MCF 10A (cell line): ENCODE measurements at places on chromosomes 3 and 15. TPM values are rescaled to one million over a fixed set of nuclear protein-coding genes. Genes with fewer than 3 reads are reported as not detected.

GRCh38 chr3:108862865-108863798 lies 40.5 kb downstream of the TRAT1 start:
- DNase-seq: peak; percentile 78

- no peak for DNase-seq
Measured at GRCh38 chr15:72912996-72913395, 129.4 kb upstream of the ADPGK start.

DNA sequence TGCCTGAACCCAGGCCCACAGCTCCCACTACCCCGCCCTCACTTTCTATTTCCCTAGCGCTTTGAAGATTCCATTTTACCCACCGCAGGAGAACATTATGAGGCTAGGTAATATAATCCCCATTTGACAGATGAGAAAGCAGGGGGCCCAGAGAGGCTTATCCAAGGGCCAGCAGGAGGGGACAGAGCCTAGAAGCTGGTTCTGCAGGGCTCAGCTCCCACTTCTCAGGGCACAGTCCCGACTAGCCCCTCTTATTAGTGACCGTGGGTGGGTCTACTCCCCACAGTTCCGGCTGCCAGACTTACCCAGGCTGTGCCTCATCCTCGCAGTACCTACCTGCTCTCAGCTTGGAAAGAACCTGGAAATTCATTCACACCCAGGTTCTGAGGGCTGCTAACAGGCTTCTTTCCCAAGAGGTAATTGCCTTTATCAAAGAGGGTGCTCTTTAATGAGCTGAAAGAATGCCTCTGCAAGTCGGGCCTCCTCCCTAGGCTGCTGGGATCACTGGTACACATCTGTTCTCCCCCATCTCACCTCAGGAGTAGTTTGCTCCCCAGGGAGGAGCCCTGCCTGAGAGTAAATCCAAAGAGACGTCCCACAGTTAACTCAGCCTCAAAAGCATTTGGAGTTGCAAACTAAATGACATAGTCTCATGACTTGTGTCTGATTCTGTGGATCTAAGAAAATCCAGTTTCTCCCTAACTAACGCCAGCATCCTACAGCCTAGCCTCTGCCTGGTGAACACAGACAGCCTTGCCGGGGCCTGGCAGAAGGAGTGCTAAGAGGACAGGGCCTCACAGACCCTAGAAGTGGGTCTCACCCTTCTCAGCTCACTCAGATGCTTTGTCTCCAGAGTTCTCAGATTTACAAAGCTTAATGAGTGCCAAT lies 125.0 kb downstream of the CHSY1 start:
- DNase-seq: peak; percentile 15

DNA sequence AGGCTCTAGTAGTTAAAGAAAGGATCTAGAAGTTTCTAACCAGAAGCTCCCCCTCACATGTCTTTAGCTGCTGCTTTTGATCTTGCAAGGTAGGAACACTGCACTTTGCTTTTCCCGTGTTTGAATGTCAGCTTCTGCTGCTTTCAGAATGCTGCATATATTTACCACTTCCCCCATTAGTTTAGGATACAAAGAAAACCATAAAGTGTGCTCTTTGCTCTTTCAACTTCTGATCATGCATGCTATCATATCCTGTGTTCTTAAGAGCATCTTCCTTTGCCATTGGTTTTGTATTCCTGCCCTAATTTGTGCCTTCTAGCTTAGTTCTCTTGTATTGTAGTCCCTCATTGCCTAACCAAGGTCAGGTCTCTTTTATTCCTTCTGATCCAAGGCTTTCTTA lies 43.3 kb downstream of the ZNF609 start:
- no peak for DNase-seq

DNA sequence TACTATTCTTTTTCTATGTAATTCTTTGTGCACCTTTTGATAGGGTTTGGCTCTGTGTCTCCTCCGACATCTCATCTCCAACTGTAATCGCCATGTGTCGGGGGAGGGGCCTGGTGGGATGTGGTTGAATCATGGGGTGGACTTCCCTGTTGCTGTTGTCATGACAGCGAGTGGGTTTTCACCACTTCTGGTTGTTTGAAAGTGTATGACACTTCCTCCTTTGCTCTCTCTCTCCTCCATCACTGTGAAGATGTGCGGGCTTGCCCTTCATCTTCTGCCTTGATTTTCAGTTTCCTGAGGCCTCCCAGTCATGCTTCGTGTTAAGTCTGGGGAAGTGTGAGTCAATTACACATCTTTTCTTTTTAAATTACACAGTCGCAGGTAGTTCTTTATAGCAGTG lies 225.8 kb upstream of the DPPA4 start:
- no peak for DNase-seq

- DNase-seq: peak; percentile 77
Measured at GRCh38 chr15:31606194-31606669, 279.6 kb downstream of the KLF13 start.

GRCh38 chr15:95202569-95203349 lies 971.4 kb downstream of the MCTP2 start:
- peak; percentile 13 for DNase-seq

DNA sequence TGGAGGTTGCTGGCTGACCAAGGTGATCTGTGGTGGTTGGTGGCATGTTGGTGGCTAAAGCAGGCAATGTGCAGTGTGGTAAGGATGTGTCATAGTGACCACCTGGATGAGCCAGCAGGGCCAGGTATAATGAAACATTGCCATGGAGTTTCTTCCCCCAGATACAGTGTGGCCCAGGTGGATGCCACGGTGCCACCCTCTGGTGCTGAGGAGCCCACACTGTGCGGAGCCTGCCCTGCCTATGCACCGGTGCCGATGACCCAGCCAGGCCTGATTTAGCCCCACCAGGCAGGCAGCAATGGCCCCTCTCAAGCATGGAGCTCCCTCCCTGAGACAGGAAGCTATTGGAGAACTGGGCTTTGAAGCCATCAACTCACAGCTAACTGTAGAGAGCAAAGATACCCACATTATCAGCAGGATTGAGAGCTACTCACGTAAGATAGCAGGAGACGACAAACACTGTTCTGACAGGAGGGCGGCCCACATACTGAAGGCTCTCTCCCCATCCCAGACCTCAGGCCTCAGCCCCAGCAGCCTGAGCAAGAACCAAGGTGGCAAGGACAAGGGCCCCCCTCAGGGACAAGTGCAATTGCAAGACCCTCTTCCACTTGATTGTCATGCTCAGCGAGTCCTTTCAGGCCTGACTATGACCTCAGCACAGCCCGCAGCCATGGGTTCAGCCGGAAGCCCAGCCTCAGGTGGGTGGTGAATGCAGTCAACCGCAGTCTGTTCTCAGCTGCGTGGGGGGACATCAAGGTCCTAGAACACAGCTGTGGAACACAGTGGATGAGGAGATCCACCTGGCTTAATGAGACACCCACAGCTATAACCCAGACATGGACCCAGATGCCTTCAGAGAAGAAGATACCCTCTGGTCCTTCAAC lies 82.8 kb upstream of the CDV3 start:
- DNase-seq: no peak

DNA sequence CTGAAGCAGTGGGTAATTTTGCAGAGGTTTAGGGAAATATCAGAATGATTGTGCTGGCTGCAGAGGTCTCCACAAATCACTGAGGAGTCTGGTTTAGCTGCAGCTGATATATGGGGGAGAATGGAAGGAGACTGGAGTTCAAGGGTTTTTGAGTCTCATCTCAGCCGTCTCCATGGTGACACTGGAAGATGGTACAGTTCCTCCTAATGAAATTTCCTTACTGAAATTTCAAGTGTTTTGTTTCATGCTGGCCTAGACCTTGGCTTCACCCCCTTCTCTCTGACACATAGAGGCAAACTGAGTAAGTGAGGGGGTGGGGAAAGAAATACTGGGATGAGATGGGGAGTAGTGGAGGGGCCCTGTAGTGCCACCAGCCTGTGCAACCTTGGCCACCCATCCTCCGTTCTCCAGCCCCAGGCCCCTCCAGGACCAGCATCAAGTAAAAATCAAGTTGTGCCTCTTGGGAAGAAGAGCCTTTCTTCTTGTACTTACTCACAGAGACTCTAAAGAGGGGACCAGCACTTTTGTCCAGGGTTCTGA lies 17.8 kb upstream of the MORF4L1 start:
- DNase-seq: no peak

GRCh38 chr3:151230646-151231045 lies 27.6 kb upstream of the GPR171 start:
- no peak for DNase-seq

DNA sequence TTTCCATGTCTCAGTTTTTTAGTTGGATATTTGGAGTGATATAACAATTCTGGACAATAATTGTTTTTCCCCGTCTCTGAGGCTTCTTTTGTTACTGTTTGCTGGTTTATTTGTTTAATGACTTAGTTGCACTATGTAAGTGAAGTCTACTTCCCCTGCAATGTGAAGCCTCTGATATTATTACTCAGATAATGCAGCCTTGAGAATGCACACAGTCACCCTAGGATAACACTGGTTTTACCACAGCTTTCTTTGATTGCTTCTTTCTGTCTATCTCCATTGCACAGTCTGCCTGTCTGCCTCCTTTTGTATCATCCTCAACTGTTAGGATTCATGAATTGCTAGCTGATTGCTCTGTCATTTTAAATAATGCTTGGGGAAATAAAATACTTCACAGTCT lies 208.7 kb upstream of the ROBO1 start:
- DNase-seq: no peak

GRCh38 chr15:51731549-51732267 lies 5.7 kb downstream of the LYSMD2 start:
- DNase-seq: peak; percentile 56

DNA sequence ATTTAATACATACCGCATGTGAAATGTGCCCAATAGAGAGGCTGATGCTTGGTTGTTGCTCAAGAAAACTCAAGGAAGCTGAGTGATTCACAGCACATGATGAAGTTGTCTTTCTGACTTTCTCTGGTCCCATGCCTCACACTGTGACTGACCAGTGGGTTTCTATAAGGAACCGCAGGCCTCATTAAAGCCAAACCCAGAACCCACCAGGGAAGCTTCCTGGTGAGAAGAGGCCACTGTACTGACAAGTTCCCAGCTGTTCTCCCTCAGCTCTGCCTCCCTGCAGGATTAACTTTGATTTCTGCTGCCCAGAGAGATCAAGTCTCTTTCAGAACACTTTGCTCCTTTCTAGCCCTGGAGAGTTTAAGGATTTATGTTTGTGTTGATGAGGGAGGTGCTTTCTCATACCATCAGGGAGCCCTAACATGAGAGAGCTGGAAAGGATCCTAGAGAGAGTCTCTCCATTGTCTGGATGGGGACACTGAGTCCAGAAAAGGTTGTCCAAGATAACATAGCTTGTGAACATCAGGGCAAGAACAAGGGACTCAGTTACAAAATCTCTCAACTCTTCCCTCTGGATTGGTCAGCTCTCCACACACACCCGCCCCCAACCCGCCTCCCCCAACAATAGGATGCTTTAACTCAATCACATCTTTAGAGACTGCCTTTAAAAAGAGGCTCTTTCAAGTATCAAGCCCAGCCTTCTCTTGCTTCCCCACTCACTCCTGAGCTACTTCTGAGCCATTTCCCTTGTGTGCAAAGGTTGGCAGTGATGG lies 303.2 kb upstream of the TLE3 start:
- DNase-seq: no peak

DNA sequence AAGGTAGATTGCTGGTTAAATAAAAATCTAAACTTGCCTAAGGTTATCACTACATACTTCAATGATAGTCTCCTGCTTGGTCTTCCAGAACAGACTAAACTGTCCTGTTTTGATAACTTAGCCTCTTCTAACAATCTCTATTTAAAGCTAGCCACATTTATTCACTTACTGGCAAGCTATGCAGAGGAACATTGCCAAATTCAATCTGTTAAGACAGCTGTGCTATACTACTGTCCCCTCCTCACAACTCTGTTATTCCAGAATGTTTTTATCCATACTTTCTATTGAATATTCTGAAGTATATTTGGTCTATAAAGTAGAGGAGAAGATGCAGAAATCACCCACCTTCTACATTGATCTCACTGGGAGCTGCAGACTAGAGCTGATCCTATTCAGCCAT lies 594.0 kb upstream of the CCDC54 start:
- no peak for DNase-seq

GRCh38 chr3:171838218-171838720 lies 4.9 kb upstream of the TMEM212 start:
- DNase-seq: peak; percentile 65

DNA sequence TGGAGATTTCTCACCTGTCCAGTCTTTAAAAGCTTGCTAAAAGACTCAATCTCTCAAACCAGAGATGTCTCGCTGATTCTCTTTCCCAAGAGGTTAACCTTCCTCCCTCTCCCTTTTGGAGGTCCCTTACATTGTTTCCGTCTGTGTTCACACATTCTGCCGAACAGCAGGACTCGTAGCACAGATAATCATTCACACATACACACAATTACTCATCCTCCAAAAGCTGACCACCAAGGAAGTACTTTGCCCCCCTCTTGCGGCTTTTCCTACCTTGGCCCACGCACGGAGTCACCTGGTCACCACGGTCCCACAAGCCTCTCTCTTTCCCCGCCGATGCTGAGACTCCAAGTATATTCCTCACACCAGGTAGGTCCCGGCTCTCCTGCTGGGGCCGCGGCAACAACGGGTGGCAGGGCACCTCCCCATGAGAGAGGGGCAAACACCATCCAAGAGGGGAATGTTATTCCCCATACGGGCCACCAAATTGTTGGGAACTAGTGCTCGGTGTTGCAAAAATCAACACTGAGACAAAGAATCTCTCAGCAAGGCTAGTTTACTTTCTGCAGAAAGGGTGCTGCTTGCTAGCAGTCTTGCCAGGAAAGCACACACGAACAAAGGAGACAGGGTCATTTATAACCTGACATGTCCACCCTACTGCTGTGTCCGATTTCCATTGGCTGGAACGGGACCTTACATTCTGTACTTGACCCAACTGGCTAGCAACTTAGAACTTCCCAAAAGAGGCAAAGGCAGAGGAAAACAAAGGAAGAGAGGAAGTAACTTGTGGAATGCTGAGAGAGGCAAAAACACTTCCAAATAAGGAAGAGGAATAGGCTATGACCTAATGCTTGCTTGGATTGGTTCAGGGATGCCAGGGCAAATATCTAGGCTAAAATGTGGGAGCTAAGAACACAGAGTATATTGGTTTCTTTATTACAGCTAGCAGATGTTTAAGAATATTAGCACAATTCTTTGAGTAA lies 102.1 kb upstream of the NECTIN3 start:
- DNase-seq: no peak

Gene XCR1
- not detected in 2 replicates for total RNA-seq

Gene EIF4E3
- total RNA-seq: 4.3 and 7.6 TPM in 2 replicates

Gene SPINT1
- 57.9 and 68.6 TPM in 2 replicates for total RNA-seq

Gene PIERCE2
- 3.5 and 5.0 TPM in 2 replicates for total RNA-seq

Gene CHST13
- not detected in 2 replicates for total RNA-seq

Gene SSUH2
- total RNA-seq: 0.32 and 0.51 TPM in 2 replicates

Gene HTR3E
- not detected in 2 replicates for total RNA-seq

Gene ELL3
- 0.61 and 0.86 TPM in 2 replicates for total RNA-seq

Gene SLC6A11
- total RNA-seq: 1.4 and 1.5 TPM in 2 replicates

Gene RCCD1
- 21.5 and 29.0 TPM in 2 replicates for total RNA-seq

Gene SEMA5B
- not detected in 2 replicates for total RNA-seq

Gene SLC24A5
- not detected in 2 replicates for total RNA-seq

Gene RTP3
- not detected in 2 replicates for total RNA-seq
